Sciatic nerve (tissue), 2 donors: ENCODE measurements at places on chromosomes 1 and 21.

DNA sequence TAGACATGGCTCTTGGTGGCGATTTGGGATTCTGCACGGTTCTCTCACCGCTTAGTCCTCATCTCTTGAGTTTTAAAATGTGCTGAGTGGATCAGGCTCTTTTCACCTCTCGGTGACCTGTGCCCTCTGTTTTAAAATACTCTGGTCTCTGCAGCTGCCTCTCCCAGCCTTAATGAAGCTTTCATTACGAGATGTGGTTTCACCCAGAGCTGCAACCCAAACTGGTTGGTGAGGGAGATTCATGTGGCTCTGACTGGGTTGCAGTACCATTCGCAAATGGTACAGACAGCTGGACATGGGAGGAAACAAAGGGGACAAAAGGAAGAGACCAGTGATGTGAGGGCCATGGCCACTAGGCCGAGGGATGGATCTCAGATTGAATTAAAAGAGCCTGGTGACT, 258.9 kb downstream of the ASTN1 start:
- DNase-seq = no peak

- no peak for DNase-seq
Observed at GRCh38 chr1:12424793-12425192, 193.2 kb downstream of the DHRS3 start.

DNA sequence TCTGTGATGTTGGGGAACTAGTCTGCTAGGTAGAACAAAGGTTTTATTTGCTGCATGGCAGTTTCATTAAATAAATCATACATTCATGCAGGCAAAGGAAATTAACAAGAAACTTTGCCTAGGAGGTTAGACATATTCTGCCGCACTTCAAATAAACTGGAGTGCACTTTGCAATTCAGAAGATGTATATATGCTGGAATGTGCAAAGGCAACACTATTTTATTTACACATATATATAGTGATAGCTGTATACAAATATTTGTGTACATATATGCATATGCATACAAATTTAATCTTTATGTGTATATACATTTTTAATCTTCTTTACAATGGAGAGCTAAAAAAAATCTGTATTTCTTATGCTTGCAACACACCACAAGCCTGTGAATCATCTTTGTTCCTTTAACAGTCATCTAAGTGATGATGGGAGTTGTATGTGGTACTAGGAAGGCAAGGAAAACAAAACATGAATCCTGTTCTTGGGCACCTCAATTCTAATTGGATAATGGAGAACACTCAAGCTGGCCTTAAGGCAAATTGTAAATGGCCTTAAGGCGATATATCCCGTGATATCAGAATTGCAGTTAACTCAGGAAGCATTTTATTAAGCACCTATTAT, 605.8 kb upstream of the CAMK1G start:
- no peak for DNase-seq

DNA sequence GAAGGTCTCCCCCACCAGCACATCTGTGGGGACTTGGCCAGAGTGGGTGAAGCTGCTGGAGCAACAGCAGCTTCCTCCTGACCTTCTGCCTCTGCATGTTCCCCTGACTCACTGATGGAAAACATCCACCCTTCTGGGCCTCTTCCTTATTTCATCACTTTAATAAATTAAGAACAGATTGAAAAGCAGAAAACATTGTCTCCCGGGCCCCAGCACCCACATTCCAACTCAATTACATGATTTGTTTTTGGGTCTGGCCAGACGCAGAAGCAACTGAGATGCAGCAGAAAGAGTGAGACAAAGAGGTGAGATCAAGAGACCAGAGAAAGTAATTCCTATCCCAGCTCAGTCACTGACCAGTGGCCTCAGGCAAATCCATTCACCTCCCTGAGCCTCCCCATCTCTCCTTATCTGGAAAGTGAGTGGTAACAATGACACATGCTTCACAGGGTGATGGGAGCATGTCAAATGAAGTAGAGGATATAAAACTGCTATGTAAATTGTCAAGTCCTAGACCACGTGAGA, 157.1 kb downstream of the ELAVL4 start:
- DNase-seq = no peak

DNA sequence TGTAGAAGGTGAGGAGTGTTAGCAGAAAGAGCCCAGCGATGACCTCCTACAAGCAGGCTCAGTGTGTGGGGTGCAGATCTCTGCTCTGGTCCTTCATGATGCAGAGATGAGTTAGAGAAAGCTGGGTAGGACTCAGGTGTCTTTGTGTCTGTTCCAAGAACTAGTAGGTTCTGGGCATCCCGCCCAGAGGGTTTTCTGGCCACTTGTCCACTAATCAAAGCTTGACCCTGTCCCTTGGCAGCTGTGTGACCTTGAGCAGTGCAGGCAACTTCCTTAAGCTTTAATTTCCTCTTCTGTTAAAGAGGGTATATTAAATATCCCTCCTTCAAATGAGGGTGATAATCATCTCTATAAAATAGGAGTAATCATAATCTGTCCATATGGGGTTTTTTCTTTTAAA, 54.7 kb upstream of the WNT4 start:
- DNase-seq = no peak

DNA sequence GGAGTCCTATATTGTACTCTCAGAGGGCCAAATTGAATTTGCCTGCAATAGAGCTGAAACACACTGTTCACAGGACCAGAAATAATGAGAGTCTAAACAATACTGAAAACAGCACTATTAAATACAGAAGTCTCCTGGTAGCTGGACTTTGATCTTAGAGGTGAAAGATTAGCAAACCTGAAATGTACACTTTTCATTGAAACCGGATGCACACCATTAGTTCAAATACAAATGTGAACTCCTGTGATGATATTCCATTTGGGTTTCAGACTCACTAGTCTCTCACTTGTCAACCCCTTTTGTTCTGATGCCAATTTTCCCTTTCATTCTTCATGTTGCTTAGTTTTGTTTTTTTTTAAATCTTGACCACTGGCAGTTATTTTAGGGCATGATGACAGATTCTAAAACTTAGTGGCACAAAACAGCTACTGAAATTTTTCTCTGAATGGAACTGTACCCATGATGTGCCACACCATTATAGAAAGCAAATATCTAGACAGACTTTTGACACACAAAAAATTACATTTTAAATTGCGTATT, 5.9 kb upstream of the TNFSF4 start:
- no peak for DNase-seq

- DNase-seq = no peak
Observed at GRCh38 chr21:15804247-15805005, 74.6 kb downstream of the USP25 start.

- DNase-seq = no peak
Observed at GRCh38 chr1:230581446-230582079, 60.7 kb upstream of the COG2 start.

GRCh38 chr21:28590676-28591075, 402.0 kb downstream of the LTN1 start:
- no peak for DNase-seq

DNA sequence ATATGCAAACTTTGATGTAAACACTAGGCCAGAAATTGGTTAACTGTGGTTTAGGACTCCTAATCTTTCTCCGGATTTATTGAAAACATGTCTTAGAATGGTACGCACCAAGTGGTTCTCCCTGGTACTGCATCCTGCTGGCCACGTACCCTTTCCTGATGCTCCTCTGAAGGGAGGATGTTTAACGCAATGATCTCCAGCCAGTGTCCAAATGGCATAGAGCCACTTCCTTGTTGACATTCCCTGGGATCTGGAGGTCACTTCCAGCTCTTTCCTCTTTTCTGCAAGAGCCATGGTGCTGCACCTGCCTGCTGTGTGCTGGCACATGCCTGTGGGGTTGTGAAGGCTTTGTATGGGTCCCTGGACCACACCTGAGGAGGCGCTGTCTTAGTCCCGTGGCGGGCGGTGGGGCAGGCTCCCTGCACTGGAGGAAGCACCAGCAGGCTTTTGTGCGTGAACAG, 53.9 kb downstream of the GALNT2 start:
- no peak for DNase-seq

DNA sequence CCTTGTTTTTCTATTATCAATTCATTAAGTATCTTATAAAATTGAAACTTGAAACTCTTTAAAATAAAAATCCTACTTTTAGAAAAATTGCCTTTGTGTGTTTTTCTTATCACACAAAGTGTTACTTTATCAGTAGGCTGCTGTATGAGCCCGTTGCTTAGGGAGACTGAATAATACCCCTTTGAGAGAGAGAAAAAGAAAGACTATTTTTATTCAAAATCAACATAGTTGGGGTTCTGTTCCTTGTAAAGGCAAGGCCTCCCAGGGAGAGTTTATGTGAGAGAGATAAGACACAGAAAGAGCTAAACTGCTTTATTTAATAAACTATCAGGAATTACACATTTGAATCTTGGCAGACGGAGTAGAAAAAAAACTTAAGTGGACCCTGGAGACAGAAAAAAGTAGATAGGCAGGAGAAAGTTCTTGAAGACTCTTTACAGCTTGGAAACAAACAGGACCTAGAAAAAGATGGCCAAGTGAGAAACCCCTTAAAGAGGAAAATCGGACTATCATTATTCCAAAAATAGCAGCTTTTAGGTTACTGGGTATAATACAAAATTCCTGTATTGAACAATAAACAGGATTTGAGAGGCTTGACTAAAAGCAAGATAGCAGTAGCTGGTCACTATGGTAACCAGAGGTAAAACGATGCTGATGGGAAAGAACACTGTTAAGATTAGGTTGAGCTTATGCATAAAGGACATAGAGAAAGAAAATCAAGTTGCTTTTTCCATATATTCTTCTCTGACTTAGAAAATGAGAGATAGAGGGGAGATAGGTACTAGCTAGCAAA, 170.9 kb downstream of the LRRC7 start:
- DNase-seq = no peak

DNA sequence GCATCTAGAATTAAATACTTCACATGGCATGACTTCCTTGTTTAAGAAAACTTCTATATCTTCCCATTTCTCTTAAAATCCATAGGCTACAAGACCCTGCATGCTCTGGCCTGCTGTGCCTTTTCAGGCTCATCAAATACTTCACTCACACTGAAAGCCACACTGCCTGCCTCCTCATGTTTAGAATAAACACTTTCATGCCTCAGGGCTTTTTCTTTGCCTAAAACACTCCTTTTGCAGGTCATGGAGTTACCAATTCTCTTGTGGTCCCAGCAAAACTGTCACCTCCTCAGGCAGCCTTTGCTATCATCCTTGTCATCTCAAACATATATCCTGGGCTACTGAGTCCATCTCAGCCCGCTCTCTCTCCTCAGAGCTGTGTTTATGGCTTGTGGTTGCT, 5.5 kb downstream of the SGIP1 start:
- DNase-seq = no peak

- DNase-seq = no peak
Observed at GRCh38 chr1:205004351-205004750, 38.7 kb upstream of the CNTN2 start.

DNA sequence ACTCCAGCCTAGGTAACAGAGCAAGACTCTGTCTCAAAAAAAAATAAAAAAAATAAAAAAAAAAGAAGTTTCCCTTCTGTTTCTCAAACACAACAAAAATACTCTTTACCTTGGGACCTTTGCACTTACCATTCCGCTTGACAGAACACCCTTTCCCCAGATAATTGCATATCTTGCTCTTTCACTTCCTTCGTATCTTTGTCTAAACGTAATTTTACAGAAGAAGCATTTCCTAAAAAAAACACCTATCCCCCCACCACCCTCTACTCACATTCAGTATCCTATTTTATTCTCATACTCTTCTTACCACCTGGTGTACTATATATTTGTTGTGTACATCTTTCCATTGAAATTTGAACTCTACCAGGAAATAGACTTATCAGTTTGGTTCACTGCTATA, 32.7 kb downstream of the ASH1L start:
- no peak for DNase-seq

DNA sequence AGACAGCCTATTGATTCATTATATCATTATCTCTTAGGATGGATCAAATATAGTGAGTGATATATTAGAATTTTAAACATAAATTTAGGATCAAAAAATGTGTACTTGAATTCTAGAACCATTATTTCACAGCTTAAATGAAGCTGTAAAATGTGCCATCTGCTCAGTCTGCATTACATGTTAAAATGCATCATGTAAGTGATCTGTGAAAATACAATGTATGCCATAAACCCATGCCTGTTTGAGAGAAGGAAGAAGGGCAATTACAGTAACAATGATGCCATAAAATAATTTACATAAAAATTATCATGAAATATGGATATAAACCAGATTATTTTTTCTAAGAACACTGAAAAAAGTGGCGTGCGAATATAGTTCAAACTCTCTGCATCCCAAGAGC, 1066.0 kb upstream of the ADGRL4 start:
- no peak for DNase-seq

- DNase-seq = no peak
Observed at GRCh38 chr1:155202731-155203515, 4.8 kb downstream of the THBS3 start.

DNA sequence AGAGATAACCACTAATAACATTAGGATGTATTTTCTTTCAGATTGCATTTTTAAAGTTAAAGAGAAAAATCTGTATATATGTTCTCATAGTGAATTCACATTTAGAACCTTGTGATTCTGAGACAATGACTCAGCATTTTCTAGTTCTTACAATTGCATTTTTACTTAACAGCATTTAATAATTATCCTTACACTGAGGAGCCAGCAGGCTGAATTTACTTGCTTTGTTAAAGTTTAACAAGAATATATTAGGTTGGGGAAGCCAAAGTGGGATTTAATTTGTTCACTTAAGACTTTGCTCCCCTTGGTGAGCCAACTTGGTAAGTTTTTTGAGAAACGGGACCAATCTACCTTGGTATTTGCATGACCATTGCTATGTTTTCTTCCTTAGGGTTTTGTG, 4.5 kb downstream of the PATJ start:
- DNase-seq = no peak

DNA sequence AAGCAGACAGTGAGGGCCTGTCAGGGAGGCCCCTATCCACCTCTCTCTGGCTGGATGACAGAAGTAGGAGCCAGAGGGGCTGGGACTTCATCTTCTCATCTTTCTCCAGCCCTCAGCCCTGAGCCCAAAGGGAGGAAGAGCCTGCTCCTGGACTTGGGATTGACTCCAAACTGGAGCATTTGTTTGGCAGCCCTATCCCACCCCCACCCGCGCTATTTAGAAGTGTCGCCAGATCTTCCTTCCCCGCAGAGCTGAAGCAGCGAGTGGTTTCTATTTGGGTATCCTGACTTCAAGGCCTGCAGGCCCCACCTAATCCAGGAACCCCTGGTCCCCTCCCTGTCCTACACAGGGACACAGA, 9.6 kb downstream of the NES start:
- DNase-seq = no peak

DNA sequence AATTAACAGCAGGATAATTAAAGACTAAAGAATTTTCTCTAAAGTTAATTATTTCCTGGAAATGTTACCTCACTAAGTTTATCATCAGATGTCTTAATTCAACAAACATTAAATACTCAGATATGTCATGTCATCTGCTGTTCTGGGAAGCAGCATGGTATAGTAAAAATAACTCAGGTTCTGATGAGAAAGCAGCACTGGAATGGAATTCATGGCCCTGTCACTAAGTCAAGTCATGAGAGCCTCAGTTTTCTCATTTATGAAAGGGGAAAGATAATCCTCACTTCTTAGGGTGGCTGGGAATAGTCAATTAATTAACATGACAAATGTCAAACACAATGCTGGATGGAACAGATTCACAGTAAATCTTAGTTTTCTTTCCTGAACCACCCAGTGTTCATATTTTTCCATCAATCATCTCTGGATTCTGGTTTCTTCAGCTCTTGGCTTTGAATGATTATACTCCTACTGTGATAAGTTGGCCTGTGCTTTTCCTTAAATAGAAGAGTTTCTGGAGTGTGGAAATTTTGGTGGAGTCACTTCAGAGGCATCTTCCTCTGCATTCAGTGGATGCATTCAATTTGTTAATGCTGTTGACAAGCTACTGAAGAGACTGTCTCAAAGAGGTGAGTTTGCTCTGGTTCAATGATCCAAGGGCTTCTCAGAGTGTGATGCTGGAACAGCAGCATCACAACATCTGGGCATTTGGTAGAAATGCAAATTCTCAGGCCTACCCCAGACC, 319.4 kb downstream of the KCNH1 start:
- DNase-seq = no peak
